Gastroesophageal sphincter (tissue), 4 donors: ENCODE measurements at places on chromosomes 6 and 20. TPM values are rescaled to one million over a fixed set of nuclear protein-coding genes. Genes with fewer than 3 reads are reported as not detected.

DNA sequence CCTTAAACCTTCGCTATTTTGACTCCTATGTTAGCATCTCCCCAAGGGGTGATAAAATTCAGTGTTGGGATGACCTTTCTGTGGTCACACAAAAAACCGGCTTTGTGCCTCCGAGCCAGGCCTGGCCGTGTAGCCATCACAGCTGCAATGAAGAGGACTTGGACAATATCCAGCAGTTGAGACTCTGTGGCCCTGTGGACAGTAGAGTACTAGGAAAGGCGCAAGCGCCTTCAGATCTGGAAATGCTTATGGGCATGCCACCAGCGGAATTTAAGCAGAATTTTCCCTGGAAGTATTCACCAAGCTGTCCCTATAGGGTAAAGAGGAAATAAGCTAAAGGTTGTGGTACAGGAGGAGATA is 63.3 kb upstream of the SLC2A12 start:
- ATAC-seq, result no peak

DNA sequence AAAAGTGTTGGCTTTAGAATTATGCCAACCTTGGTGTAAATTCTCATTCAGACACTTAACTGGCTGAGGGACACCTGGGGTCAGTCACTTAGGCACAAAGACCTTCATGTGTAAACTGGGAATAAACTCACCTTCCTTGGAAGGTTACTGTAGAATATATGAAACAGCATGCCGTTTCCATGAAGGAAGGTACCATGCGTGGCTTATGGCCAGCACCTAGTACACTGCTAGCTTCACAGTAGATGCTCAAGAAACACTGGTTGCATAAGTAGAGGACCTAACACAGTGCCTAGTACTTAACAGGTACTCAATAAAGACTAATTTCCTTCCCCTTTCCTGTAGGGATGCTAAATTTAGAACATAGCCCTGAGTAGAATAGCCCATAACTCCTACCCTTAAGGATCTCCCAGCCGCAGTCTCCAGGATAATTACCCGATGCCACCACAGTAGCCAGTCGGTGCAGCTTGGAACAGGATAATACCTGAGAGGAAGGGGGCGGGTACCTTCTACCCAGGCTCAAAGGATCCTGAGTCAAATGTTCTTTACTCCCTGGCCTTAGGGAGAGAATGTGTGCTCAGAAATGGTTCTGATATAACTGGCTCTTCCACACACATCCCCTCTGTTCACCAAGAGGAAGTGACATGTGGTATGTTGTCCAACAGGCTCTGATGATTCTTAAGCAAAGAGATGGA is 3.6 kb downstream of the BCL2L1 start:
- no peak for ATAC-seq

GRCh38 chr6:45970326-45970725 is 45.3 kb downstream of the CLIC5 start:
- ATAC-seq, result no peak

DNA sequence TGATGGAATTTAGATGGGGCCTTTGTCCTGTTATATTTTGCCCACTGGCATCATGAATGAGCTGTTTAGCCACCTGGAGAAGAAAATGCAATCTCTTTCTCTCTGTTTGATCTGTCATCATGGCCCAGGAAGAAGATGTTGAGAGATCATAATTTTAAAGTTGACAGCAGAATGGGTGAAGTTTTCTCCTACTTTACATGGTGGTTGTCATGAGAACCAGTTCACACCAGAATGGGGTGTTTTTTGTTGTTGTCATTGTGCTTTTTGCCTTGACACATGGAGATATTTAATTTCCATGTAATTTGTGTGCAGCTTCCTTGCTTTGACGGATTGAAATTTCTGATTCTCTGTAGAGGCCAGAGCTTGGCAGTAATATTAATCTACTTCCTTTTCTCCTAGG is 122.5 kb downstream of the FARS2 start:
- ATAC-seq, result no peak

DNA sequence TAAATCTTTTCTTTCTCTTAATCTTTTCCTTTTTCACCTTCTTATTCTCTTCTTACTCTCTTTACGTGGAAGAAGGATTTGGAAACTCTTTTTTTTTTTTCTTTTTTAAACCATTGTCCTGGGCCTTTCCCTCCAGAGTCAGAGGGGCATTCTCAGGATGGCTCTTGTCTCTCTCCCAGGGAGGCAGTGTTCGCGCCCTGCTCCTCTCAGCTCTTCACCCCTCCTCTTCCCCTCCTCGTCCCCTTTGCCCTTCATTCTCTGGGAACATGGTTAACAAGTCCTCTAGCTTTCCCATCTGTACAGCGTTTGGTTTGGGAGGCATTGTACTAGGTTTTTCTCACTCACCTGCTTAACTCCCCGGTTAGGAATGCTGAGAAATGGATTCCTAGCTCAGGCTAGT is 52.0 kb upstream of the TFB1M start:
- ATAC-seq, result no peak

GRCh38 chr20:9389346-9389745 is 125.0 kb upstream of the LAMP5 start:
- ATAC-seq, result no peak

FAM135A gene
- 37.0 TPM for total RNA-seq

FIG4 gene
- total RNA-seq, result 23.0 TPM
